ENCODE measurements at places on chromosomes 13 and 19.

DNA sequence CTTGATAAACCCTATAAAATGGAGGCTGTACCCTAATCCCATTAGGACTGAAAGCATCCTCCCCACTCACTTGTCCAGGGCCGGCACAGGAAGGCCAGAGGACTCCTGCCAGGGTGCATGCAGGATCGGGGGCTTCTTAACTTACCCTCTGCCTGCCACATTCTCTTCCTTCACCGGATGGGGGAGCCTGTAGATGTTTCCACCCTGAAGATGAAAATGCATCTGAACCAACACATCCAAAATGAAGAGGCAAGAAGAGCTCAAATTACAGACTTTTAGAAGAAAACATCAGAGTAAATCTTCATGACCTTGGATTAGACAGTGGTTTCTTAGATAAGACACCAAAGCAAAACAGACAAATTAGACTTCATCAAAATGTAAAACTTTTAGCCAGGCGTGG lies 25.9 kb upstream of the NAPA start:
- no peak for DNase-seq

DNA sequence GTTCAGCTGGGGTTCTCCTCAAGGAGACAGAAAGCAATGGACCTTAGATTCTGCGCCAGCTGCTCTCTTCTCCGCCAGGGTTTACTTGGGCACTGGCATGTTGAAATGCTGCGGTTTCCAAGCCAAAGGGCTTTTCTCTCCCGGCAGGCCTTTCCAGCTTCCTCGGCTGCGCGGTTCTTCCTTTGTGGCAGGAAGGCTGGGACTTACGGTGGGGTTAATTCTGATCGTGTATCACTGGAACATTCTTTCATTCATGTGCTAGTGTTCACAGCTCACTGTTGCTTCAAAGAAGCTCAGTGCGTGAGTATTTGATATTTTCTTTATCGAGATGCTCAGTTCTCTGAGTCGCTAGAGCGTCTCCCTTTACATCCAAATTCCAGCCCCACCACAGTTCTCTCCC lies 723.2 kb downstream of the UQCRFS1 start:
- DNase-seq = no peak

GRCh38 chr13:24328145-24328544 lies 18.8 kb downstream of the C1QTNF9 start:
- no peak for DNase-seq

DNA sequence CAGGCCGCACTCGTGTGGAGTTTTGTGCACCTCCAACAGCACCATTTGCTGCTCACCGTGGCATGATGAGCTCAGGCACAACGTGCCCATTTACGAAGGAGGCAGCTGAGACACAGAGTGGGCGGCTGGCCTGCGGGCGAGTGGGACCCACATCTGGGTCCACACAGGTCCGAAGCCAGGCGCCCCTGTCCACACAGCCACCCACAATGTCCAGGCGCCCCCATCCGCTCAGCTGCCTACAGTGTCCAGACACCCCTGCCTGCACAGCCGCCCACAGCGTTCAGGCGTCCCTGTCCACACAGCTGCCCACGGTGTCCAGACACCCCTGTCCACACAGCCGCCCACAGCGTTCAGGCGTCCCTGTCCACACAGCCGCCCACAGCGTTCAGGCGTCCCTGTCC lies 42.5 kb upstream of the F7 start:
- no peak for DNase-seq

GRCh38 chr13:105220063-105220462 lies 1315.4 kb downstream of the EFNB2 start:
- DNase-seq = no peak

DNA sequence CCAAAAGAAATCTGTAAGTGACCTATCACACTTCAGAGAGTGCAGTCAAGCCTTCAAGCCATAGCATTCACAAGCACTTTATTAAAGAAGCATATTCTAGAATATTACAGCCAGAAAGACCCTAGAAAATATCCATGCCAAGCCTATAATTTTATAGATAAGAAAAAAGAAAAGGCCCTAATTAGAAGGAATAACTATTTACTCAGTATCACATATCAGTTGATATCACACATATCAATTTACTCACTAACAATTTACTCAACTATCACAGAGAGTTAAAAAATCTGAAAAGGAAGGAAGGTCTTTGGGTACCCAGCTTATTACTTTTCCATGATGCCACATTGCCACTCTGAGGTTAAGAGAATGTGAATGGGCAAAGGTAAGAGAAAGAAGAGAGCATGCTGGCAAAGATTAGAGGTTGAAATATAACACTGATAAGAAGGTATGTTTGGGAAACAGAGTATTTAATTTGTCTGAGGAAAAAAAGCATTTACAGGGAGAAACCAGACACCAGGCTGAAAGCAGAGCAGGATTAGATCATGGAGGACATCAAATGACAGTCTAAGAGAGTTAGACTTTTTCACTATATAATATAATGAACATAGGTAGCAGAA lies 186.2 kb downstream of the VWA8 start:
- DNase-seq = no peak

GRCh38 chr13:52374389-52374788 lies 31.6 kb downstream of the THSD1 start:
- no peak for DNase-seq

DNA sequence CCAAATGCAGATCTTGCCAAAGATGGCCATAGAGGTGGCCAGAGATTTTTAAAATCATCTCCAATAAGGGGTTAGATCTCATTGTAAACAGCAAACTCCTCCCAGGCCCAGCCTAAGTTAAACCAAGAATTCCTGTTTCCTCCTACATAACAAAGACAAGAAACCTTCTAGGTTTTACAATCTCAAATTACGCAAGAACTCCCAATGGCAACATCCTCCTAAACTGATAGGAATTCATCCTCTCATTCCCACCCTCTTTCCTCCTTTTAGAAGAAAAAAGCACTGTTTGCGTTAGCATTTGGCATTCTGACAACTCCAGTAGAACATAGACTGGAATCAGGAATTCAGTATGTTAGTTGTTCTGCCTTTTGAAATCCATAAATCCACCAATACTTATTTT lies 14.6 kb downstream of the PROSER1 start:
- no peak for DNase-seq

DNA sequence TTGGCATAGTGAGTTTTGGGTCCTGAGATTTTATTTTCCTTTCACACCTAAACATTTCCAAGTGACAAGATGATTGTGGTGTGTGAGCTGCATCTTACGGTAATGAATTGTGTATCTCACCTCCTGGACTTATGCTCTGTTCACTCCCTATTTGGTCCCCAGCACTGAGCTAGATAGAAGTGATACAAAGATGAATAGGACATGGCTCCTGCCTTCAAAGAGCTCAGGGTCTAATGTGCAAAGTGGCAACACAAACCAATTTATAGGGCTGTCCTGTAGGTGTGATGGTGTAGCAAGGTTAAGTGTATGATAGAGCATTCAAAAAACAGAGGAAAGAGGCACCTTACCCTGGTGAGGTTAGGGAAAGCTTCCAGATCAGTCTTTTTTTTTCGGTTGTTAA lies 17.6 kb upstream of the TNFRSF19 start:
- no peak for DNase-seq

DNA sequence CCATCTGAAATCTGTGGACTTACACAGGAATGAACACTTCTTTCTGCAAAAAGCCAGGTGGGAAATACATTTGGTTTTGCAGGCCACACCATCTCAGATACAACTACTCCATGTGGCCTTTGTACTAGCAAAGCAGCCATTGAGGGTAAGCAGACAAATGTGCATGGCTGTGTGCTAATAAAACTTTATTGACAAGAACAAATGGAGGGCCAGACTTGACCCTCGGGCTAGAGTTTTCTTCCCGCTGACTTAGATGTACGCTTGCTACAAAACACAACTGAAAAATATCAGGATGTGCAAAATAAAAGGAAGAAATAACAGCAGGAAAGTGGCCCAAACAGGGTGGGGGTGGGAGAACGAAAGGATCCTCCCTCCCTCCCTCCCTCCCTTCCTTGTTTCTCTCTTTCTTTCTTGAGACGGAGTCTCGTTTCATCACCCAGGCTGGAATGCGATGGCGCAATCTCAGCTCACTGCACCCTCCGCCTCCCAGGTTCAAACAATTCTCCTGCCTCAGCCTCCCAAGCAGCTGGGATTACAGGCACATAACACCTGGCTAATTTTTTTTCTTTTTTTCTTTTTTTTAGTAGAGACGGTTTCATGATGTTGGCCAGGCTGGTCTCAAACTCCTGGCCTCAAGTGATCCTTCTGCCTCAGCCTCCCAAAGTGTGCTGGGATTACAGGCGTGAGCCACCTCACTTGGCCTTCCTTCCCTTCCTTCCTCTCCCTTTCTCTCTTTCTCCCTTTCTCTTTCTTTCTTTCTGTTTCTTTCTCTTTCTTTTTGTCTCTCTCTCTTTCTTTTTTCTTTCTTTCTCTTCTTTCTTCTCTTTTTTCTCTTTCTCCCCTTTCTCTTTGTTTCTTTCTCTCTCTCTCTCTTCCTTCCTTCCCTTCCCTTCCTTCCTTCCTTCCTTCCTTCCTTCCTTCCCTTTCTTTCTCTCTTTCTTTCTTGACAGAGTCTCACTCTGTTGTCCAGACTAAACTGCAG lies 29.3 kb downstream of the CCL25 start:
- DNase-seq = no peak

DNA sequence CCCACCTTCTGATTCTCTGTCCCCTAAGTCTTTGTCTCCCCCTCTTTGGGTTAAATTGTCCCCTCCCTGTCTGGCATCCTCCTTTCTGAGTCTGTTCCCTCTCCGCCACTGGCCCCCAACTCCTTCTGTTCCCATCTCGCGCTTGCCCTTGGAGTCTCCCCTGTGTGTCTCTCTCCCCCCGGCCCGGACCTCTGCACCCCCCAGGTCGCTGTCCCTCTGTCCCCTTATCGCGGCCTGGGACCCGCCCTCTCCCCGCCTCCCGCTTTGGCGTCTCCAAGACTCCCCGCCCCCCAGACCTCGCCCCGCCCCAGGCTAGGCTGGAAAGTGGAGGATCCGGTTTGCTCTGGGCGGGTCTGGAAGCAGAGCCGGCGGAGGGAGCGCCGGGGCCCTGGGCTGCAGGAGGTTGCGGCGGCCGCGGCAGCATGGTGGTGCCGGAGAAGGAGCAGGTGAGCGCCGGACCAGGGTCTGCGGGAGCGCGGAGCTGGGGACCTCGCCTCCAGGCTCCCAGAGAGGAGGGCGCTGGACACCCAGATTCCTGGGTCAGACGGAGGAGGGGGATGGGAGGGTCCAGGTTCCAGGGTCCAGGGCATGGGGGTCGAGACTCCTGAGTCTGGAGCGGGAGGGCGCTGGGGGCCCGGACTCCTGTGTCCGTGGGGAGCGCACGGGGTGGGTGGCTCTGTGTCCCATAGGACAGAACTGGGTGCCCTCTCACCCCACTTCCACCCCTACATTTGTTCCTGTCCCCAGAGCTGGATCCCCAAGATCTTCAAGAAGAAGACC lies at the start of gene TRPM4:
Gene TRPM4, plus strand, starts transcription at position 348 of the 780 bp plus-strand sequence. Its CDS starts 75 bp downstream, at position 423.
- DNase-seq = peak; percentile 93

DNA sequence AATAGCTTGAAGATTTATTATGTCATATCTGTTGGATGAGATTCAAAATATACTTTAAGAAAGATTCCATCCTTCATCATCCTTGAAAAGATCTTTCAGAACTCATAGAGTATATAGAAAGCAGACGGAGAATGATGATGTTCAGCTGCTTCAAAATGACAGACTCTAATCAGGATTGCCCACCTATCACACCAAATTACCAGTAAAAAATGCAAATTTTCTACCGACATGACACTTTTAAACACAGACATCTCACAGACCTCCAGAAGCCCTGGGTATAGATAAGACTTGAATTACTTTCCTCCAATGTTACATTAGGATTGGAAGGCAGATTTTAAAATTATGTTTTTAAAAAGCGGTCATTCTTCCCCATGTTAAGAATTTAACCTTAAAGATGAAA lies 235.5 kb downstream of the GPC6 start:
- DNase-seq = no peak

DNA sequence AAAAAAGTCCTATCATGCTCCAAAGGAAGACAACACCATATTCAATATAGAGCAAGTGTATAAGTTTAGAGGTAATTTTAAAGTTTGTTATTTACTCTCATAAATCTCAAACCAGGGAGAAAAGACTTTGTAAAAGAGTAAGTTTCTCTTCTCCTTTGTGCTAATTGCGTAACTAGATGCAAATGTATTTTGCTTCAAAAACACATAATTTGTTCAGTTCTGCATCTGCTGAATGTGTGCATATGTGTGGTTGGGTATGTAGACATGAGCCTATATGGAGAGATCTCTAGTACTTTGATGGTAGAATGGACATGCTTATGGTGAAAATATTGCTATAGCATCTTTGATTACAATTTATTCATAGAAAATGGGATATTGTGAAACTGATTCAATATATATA lies 17.8 kb upstream of the MIR17HG start:
- DNase-seq = no peak

- DNase-seq = no peak
Measured at GRCh38 chr13:109646423-109646822, 140.0 kb downstream of the IRS2 start.

DNA sequence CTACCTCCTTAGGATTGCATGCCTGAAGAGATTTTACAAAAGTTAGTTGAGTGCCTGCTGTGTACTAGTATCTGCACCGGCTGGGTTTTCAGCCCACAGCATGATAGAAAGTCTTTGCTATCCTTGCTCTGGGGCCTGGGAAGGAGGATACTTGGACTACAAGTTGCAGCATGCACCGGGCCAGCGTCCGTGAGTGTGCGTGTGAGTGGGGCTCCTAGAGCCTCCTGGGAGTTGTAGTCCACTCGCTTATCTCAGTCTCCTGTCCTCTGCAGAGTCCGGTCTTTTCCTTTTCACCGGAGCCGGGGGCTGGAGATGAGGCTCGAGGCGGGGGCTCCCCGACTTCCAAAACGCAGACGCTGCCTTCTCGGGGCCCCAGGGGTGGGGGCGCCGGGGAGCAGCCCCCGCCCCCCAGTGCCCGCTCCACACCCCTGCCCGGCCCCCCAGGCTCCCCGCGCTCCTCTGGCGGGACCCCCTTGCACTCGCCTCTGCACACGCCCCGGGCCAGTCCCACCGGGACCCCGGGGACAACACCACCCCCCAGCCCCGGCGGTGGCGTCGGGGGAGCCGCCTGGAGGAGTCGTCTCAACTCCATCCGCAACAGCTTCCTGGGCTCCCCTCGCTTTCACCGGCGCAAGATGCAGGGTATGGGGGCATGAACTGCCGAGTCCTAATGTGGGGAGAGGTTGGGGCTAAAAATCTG lies 20.6 kb downstream of the BRSK1 start:
- DNase-seq = no peak

DNA sequence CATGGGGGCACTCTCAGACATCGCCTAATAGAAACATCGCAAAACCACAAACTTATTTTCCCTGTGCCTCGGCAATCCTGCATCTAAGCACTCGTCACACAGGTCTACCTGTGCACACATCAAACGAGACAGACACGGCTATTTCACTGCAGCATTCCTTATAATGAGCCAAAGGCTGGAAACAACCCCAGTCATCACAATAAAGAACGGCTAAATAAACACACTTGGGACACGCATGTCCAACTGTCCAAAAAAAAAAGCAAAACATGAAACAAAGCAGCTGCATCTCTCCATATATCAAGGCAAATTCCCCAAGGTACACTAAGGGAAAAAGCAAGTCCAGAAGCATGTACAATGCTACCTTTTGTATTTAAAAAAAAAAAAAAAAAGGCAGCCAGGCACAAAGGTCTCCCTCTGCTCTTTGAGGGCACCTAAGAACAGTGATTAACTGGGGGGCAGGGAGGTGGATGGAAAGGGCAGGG lies 27.2 kb upstream of the CCNP start:
- DNase-seq = no peak

GRCh38 chr13:68551701-68552522 lies 1321.8 kb upstream of the PCDH9 start:
- DNase-seq = no peak

All from coronary artery (tissue), 2 donors.